Renal cortex interstitium (tissue), 15 donors: ENCODE measurements at places on chromosomes 2 and 18. TPM values are rescaled to one million over a fixed set of nuclear protein-coding genes. Genes with fewer than 3 reads are reported as not detected.

Gene CRYGC
- polyA plus RNA-seq: not detected

Gene ERFE
- 8.6 TPM for polyA plus RNA-seq

Gene RNF152
- 10.5 TPM for polyA plus RNA-seq

Gene PRPF40A
- 136 TPM for polyA plus RNA-seq

Gene CIB4
- polyA plus RNA-seq: 0.29 TPM

Gene CFAP65
- polyA plus RNA-seq: 0.11 TPM

Gene DPYSL5
- polyA plus RNA-seq: 4.4 TPM

Gene FTCDNL1
- polyA plus RNA-seq: 1.2 TPM

Gene MAPK4
- 10.5 TPM for polyA plus RNA-seq

Gene GPBAR1
- polyA plus RNA-seq: 1.2 TPM

Gene STPG4
- 0.37 TPM for polyA plus RNA-seq

Gene PMAIP1
- 5.0 TPM for polyA plus RNA-seq
